PC-3 (cell line): ENCODE measurements at places on chromosomes 2 and 18. TPM values are rescaled to one million over a fixed set of nuclear protein-coding genes. Genes with fewer than 3 reads are reported as not detected.

- DNase-seq = no peak
Observed at GRCh38 chr2:172531309-172531708, 24.6 kb upstream of the PDK1 start.

- peak; percentile 81 for DNase-seq
Observed at GRCh38 chr2:47190188-47190881, 35.2 kb upstream of the STPG4 start.

DNA sequence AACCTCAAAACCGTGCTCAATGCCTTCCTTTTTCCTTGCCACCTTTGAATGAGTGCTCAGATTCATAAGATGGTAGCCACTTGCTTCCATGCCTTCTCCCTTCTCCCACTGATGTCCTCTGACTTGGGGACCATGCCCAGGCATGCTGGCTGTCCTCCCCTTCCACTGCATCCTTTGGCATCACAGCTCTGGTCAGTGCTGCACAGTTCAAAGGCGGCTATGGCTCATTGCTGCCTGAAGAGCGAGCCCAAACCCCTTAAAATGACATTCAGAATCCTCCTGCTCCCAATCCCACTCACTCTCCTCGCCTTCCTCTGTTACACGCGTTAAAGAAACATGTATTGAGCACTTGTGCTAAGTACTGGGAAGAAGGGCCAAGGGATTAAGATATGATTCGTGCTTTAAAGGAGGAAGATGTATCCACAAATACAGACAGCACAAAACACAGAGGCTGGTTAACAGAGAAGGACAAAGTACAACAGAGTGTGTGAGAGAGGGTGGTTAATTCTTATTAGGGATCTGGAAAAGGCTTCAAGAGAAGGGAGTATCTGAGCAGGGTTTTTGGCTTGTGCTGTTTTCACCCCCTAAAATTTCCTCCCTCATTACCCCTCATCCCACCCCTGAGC lies 81.8 kb downstream of the CERKL start:
- no peak for DNase-seq

DNA sequence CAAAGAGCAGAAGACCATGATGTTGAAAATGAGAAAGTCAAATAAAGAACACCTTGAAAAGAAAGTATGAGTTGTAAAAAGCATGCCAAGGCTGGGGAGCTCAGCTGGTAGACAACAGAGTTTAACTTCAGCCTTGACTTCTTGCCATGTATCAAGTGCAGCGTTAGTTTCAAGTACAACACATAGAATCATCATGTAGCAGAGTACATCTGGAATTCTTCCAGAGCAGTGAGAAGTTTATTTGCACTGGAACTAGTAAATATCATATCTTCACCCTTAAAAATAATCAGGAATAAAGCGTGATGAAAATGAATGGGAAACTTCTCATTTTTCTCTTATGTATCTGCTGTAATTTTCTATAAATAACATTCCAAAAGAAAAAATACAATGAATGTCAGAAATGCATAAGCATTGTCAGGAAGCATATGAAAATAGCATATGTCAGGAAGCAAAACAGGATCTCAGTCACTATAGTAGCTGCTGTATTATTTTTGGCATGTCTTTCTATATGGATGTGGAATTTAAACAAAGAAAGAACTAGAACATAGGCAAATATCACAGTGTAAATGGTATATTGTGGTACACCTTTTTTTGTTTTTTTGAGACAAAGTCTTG lies 10.1 kb upstream of the SULT1C4 start:
- DNase-seq = no peak

DNA sequence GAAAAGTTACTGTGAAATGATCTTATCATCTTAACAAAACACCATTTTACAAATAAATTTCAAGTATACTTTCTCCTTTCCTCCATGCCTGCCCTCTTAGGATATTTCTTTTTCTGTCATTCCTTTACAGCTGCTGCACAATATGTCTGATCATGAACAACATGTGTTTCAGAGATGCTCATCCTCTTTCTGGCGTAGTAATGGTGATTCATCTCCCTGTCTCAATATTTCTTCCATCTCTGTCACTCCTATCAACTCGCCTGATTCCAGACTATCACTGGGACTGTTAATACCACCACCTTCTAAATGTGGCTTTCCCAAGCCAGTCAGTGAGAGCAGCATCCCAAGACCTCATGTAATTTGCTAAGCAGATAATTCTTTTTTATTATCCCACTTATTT lies 290.5 kb downstream of the GULP1 start:
- DNase-seq = no peak

- peak; percentile 62 for DNase-seq
Observed at GRCh38 chr18:10169064-10169562, 255.3 kb downstream of the VAPA start.

Gene MLPH
- total RNA-seq = 201 and 270 TPM in 2 replicates

Gene TRABD2A
- 2.0 and 4.0 TPM in 2 replicates for total RNA-seq
